ENCODE measurements at places on chromosomes 3 and 15. TPM values are rescaled to one million over a fixed set of nuclear protein-coding genes. Genes with fewer than 3 reads are reported as not detected.

The MKRN2OS gene
- not detected for total RNA-seq

The RAD18 gene
- 6.2 TPM for total RNA-seq

The ATP13A5 gene
- not detected for total RNA-seq

The GOLGA6A gene
- total RNA-seq, result not detected

- no peak for ATAC-seq
These were observed 30.5 kb downstream of the RFTN1 start for GRCh38 chr3:16482770-16483531.

DNA sequence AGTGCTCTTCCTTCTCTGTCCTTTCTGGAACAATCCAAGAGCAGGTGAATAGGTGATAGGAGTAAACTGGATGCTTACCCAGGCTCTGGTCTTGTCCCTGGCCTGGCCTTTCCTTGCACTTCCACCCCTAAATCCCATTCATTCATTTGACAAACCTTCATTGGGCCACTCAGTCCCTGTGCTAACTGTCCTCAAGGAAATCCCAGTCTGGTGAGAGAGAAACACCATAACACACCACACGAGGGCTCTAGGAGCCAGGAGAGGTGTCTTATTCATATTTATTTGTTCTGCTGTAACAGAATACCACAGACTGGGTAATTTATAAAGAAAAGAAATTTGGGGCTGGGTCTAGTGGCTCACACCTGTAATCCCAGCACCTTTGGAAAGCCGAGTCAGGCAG lies 22.8 kb downstream of the EFCC1 start:
- ATAC-seq, result no peak

DNA sequence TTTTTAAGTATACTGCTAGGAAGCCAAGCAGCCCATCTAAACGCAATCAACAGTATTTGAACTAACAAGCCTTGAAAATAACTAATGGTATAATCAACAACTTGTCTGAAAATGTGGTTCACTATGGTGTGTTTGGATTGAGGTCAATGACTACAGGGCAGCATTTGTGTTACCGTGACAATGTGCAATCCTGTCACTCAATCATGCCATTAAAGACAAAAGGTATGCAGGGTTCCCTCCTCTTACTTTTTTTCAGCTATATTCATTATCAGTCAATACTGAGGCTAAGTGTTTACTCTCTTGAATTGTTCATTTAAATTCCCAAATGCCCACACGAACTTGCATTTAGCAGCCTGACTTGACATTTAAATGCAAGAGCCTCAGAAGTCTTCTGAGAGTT lies 1099.3 kb upstream of the EPHA6 start:
- ATAC-seq, result no peak

GRCh38 chr3:168544097-168544957 lies 448.6 kb upstream of the GOLIM4 start:
- ATAC-seq, result no peak

The MYO9A gene
- 99.9 TPM for total RNA-seq

The PRTG gene
- total RNA-seq, result 1.0 TPM

- ATAC-seq, result peak; percentile 47
These were observed 10.9 kb downstream of the CCDC13 start for GRCh38 chr3:42762046-42762724.

The NTRK3 gene
- 1.2 TPM for total RNA-seq

DNA sequence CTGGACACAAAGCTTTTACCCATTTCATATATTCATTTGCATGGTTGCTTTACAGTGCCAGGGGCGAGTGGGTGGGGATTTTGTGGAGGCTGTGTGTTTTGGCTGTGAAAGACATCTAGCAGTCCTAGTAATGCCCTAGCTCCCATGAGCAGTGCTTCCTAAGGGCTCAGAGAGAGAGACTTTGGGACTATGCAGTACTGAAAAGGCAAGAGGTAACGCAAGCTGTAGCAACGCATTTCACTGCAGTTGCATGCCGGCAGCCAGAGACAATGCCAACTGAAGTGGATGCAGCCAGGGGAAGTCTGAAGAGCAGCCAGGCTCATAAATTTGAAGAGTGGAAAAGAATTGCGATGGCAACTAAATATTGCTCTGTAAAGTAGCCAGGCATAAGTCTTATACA lies 27.4 kb upstream of the ATP10A start:
- ATAC-seq, result peak; percentile 67

The MUC13 gene
- total RNA-seq, result not detected

The AADAC gene
- total RNA-seq, result 0.40 TPM
